GM23248 (cell line): ENCODE measurements at places on chromosomes 16 and 17.

DNA sequence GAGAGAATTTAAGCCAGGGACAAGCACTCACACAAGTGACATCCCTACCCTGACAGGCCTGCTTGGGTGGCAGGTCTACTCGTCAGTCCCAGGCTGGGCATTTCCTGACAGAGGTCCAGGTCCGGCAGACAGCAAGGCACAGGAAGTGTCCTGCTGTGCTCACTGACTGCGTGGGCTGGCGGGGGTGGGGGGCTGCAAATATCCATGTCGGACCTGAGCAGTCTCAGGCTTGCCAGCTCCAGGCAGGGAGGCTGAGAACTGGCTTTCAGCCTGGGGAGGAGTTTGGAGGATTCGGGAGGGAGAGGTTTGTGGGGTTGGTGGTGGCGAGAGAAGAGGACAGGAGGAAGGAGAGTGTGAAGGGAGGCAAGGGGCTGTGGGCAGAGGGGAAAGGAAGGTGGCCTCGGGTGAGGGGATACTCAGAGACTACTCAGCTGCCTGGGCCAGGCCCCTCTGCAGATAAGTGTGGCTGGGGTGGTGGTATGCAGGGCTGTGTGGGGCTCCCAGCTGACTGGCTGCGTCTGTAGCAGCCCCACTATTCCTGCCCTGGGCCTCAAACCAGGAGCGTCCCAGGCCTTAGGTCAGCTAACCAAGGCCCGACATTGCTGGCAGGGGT, 7.8 kb downstream of the HIC1 start:
- peak; percentile 60 for DNase-seq

GRCh38 chr16:53565296-53565863, 62.4 kb upstream of the AKTIP start:
- DNase-seq = no peak

GRCh38 chr16:1309888-1310831, 724 bp downstream of the UBE2I start:
- DNase-seq = peak; percentile 79

- DNase-seq = peak; percentile 63
Measured at GRCh38 chr17:81035521-81036196, 708 bp downstream of the BAIAP2 start.

DNA sequence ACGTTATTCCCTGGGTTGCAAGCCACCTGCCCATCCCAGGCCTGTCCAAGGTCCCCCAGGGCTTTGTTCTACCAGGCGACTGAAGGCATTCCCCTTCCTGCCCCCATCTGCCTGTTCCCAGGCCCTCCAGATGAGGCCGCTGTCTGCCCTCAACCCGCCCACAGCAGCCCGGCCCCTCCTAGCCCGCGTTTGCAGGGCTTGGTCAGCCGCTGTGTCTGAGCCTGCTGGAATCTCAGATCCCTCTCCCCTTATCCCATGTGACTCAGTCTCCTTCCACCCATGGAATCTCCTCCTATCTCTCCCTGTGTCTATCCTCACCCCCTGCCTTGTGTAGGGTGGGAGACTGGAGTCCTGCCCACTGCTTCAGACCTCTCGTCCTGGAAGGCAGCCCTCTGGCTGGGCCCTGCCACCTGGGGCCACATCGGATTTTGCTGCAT, 186.0 kb upstream of the TNRC6C start:
- DNase-seq = peak; percentile 40

DNA sequence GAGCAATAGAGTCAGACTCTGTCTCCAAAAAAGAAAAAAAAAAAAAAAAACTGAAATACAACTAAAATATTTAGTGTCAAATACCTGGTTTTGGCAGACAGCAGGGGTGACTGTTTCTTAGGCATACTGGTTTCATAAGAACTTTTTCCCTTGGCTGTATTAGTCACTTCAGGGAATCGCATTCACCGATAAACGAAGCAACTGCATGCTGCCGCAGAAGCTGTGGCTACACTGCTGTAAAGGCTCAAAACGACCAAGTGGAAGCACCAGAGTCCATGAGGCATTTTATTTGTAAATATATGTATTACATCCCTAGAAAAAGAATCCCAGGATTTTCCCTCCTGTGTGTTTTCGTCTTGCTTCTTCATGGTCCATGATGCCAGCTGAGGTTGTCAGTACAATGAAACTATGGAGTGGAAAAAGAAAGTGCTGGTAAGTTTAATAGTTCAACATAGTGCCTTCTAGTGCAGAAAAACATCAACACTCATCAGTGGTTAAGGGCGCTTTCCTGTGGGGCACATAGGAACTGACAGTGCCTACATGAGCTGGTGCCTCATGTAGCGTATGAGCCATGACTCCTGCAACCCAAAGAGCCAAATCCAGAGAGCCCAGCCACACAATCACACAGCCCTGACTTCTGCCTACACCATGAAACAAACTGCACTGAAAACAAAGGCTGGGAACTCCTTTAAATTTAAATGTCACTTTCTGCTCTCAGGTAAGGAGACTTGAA, 7.3 kb downstream of the RPS15A start:
- DNase-seq = no peak

DNA sequence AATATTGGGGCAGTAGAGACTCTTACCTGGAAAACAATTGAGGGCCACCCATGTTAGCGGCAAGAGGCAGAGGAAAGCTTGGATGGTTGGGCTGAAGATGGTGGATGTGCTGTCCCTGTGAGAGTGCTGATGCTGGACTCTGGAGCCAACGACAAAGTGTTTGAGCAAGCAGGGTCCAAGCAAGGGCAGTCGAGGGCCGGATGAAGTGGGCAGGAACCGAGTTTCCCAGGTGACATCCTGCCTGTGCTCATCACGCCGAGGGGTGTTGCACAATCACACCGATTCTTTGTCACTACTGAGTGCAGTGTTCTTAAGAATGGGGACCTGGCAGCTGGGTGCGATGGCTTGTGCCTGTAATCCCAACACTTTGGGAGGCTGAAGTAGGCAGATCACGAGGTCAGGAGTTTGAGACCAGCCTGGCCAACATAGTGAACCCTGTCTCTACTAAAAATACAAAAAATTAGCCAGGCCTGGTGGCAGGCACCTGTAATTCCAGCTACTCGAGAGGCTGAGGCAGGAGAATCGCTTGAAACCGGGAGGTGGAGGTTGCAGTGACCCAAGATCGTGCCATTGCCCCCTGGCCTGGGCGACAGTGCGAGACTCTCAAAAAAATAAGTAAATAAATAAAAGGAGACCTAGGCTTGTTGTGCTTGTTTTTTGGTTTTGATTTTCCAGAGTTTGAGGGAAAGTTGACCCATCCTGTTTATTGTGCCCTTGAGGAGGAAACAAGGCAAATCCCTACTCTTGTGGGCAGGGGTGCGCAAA, 6.1 kb downstream of the PYCARD start:
- DNase-seq = no peak

DNA sequence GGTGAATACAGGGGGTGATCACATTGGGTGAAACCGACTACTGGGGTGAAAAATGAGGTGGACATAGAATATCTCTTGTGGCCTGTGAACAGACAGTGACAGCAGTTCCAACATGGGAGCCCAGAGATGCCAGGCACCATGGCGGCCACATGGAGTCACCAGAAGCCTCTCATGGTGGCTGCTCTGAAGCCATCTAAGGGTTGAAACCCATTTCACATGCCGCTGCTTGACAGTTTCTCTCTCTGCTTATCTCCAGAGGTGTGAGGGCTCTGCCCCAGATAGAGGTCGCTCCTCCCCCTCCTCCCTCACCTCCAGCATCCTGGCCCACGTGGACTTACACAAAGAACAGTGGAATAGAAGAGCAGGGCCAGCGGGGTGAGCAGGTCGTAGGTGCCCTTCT, 37.9 kb upstream of the PIK3R6 start:
- no peak for DNase-seq

DNA sequence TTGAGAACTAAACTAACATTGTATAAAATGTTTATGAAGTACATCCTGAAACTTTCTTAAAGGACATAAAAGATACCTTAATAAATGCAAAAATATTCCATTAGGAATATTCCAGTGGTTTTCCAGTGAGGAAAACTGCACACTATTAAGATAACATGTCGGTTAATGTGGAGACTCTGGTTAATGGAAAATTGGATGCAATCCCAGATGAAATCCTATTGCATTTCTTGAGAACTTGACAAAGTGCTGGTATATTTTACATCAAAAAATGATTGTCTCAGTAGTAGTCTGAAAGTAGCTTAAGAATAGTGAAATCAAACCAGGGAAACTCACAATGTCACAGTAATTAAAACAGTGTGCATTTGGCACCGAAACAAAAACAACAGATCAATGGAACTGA, 202.5 kb upstream of the MON1B start:
- DNase-seq = no peak

DNA sequence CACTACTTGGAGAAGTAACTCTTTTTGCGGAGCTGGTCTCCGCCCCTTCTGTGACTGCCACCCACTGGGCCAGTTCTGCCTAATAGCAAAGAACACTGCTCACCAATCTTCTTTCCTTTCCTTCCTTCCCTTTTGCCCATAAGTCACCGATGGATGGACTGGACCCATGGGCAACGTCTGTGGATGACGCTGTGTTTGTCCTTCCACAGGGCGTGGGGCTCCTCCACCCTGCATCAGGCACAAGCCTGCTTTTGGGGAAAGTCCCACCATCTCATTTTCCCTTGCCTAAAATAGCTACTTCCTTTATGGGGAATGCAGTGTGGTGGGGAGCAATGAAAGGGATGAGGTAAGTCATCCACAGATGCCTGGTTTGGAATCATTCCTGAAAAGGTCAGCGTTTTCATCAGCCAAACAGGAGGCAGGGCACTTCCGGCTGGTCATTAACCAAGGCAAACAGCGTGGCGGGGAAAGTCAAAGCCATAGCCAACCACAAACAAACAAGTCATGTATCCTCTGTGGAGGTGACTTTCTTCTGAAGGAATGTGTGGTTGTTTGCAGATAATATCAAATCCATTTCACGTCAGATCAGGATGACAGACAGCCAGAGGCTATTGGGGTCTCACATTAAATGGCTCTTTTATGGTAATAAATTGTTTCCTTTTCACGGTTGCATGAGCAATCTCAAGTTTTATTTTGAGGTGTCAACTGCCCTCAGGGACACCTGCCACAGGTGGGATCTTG, 30.7 kb upstream of the MED9 start:
- DNase-seq = peak; percentile 93

- peak; percentile 64 for DNase-seq
Measured at GRCh38 chr17:40309031-40309948, at the start of gene RARA. Gene RARA (plus strand): TSS chr17:40309180. CDS start chr17:40331219, 22,039 bp downstream.

DNA sequence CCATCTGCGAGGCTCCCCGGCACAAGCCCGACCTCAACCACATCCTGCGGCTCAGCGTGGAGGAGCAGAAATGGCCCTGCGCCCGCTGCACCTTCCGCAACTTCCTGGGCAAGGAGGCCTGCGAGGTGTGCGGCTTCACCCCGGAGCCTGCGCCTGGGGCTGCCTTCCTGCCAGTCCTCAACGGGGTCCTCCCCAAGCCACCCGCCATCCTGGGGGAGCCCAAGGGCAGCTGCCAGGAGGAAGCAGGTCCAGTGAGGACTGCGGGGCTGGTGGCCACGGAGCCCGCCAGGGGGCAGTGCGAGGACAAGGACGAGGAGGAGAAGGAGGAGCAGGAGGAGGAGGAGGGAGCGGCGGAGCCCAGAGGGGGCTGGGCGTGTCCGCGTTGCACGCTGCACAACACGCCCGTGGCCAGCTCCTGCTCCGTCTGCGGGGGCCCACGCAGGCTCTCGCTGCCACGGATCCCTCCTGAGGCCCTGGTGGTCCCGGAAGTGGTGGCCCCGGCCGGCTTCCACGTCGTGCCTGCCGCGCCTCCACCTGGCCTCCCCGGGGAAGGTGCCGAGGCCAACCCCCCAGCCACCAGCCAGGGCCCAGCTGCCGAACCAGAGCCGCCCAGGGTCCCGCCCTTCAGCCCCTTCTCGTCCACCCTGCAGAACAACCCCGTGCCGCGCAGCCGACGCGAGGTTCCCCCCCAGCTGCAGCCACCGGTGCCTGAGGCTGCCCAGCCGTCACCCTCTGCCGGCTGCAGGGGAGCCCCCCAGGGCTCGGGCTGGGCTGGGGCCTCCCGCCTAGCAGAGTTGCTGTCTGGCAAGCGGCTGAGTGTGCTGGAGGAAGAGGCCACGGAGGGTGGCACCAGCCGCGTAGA, 13.1 kb upstream of the PRR35 start:
- peak; percentile 69 for DNase-seq

DNA sequence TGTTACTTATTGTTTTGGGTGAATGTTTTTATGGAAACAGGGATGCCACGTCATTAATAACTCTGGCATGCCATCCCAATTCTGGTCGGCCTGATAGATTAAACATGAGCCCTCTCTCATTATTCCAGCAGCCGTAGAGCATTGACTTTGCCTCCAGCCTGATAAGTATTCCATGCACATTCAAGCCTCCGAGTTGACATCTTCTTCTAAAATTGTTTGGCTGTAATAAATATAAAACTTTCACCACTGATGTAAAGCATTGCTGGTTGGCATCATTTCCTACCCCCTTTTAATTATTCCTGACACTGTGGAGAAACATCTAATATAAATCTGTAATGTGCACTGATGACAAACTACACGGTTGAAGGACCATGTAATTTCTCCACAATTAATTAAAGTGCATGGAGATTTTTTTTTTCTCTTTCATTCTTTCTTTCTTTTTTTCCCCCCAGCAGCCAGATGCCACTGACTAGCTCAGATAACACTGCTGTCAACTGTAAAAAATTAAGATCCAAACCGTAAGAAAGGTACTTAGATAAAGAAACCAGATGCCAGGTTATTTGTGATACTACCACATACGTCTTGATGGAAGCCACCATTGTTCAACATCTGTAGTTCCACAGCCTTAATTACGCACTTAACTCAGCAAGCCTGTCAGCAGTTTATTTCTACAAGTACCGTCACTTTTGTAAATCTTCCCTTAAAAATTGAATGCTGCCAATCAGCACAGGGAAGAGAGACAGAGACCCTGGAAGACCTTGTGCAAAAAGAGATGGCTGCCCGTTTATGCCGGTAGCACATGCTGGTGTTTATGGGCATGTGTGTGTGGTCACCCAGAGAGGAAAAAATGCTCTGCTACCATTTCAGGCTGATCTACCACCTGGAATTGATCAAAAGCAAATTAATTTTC, 237.7 kb downstream of the IRX3 start:
- DNase-seq = no peak

DNA sequence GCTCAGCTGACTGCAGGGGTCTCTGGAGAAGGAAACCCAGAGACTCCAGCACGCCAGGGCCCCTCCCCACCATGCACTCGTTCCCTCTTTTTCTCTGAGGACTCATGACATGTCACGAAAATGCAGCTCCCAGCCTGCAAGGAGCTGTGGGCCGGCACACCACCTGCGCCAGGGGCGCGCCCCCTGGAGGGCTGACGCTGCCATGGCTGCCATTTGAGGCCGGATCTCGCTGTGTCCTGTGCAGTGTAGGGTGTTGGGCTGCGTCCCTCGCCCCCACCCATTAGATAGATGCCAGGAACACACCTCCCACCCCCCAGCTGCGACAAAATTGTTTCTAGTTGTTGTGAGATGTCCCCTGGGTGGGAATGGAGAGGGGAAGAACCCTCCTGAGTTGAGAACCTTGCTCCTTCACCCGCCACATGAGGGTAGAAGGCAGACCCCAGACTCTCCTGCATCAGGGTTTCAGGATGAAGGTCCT, 8.2 kb downstream of the SYNGR2 start:
- peak; percentile 67 for DNase-seq

GRCh38 chr16:12420661-12421209, 383.0 kb downstream of the CPPED1 start:
- no peak for DNase-seq

GRCh38 chr17:3657874-3658783, 10.2 kb downstream of the TAX1BP3 start:
- no peak for DNase-seq
